Brain microvascular endothelial cell (primary cell): ENCODE measurements at places on chromosomes 12 and 14.

DNA sequence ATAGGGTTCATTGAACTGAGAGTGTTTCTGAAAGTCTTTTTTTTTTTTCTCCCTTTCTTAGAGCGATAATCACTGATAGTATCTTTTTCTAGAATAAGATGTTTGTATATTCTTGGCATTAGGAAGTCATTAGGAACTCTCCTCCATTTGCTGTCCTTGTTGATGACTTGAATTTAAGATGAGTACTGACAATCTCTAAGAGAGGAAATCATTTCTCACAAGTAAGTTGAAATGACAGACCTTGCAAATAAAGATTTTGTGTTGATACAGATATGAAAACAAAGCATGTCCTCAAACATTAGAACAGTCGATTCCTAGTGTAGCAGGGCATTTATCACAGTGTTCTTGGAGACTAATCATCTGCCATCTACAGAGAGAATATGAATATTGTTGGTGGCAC, 458.4 kb upstream of the SYT1 start:
- DNase-seq = no peak

DNA sequence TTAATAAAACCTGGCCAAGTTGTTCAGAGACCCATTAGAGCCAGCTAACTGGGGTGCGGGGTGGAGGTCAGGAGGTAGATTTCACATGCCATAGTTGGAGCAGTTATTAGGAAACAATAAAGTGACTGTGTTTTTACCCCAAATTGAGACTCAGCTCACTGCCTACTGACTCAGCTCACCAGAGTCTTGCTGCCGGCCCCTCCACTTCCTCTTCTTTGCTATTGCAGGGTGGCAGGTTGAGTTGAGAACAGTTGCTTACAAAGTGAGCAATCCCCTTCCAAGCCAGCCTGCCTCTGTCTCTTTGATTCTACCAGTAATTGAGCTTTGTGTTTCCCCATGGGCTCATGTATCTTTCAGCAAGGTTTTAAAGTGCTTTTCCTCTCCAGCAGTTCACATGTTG, 12.9 kb downstream of the ST8SIA1 start:
- DNase-seq = peak; percentile 32

DNA sequence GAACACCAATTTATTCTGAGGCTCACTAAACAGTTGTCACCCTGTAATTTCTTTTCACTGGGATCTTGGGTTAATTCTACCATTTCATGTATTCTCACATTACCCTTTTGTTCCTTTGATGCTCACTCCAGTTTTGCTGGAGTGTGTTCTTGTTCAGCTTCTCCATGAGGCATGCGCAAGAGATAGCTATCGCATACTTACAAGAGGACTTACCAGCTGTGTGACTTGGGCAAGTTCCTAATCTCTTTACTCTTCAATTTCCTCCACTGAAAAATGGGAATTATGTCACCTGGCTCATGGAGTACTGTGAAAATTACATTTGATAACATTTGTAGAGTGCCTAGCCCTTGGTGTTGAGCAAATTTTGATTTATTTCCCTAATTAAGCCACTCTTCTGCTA, 56.5 kb upstream of the JDP2 start:
- no peak for DNase-seq

- DNase-seq = peak; percentile 89
Observed at GRCh38 chr12:66169221-66170170, at the start of gene TMBIM4. TSS of gene TMBIM4 (minus strand) at chr12:66169996. CDS start at chr12:66169951, 45 bp downstream.

DNA sequence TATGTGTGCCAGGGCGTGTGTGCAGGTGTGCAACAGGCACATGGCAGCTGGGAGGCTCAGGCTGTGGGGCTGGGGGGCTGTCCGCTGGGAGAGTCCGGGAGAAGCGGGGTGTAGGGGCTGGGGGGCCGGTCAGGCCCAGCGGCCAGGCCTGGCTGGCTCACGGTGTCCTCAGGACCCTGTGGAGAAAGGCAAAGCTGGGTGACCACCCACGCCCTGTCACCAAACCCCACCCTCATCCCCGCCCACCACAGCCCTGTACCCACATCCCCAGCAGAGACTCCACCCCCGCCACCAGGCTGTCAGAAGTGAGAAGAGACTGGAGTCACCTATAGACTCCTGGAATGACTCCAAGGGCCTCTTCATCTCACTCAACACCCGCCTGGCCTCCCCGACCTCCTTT, 85.3 kb downstream of the SCARB1 start:
- DNase-seq = no peak

DNA sequence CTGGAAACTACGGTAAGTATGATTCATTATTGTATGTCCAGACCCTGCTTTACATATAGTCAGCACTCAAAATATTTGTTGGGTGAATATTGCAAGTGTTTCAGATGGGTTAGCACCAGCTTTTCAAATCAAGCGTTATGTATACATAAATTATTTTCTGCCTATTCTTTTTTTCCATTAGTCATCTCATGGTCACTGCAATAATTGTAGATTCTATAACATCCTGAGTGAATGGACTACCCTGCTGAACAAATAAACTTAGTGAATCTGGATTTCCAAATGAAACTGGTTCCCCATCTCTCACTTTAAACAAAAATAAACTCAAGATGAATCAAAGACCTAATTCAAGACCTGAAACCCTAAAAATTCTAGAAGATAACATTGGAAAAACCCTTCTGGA, 152.3 kb downstream of the DIO2 start:
- no peak for DNase-seq

GRCh38 chr14:69573831-69574262, 824 bp downstream of the CCDC177 start:
- DNase-seq = no peak

GRCh38 chr12:64911912-64912311, 87.5 kb downstream of the TBC1D30 start:
- no peak for DNase-seq
